Bladder microvascular endothelial cell (primary cell): ENCODE measurements at places on chromosomes 2 and 18. TPM values are rescaled to one million over a fixed set of nuclear protein-coding genes. Genes with fewer than 3 reads are reported as not detected.

Gene CCDC121
- 1.8 and 2.6 TPM in 2 replicates for total RNA-seq

Gene MCFD2
- total RNA-seq, result 75.8 and 177 TPM in 2 replicates

Gene ABCG5
- total RNA-seq, result not detected in 2 replicates

Gene CAPN14
- total RNA-seq, result under 0.01 and 0.13 TPM in 2 replicates

Gene SCG2
- total RNA-seq, result 0.38 TPM in 1 of 2 replicates, not detected in the other

Gene TUBB8B
- not detected in 2 replicates for total RNA-seq
